H54 (cell line): ENCODE measurements at places on chromosomes 13 and 19.
A peak's percentile ranks its signal among the peaks of the same experiment; 100 is the strongest.

GRCh38 chr19:42480335-42481095 is 37.8 kb upstream of the CXCL17 start:
- DNase-seq, result peak; percentile 47

GRCh38 chr19:38378866-38379265 is 4.5 kb downstream of the PSMD8 start:
- DNase-seq, result no peak

DNA sequence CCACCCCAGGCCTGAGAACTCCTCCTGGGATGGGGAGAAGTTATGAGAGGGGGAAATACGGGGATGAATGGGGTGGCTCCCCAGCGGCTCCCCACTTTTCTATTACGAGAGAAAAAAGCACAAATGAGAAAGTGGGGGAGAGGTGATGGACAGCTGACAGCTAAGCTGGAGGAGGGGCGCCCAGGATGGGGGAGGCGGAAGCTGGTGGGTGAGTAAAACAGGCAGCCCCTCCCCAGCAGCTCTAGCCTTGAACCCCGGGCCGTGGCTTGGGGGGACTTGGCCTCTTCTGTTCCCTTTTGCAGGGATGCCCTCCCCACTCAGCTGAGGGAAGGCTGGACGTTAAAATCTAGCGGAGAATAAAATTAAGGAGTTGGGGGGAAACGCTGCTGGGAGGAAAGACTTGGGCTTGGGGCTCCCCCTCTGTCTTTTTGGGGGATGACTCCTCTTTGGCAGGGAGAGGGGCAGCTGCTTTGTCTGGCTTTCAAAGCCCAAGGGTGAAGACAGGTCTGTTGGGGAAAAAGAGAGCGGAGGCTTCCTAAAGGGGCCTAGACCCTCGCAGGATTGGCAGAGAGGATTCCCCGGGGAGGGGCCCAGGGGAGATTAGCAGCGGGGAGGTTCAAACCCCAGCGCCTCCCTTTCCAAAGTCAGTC is 1.4 kb upstream of the SAMD1 start:
- no peak for DNase-seq

GRCh38 chr19:6519289-6519688 is 11.5 kb upstream of the TNFSF9 start:
- no peak for DNase-seq

- no peak for DNase-seq
Observed at GRCh38 chr13:52377898-52378297, 28.1 kb downstream of the THSD1 start.
